ENCODE measurements at places on chromosomes 16 and 17. TPM values are rescaled to one million over a fixed set of nuclear protein-coding genes. Genes with fewer than 3 reads are reported as not detected.
A peak's percentile ranks its signal among the peaks of the same experiment; 100 is the strongest.

DNA sequence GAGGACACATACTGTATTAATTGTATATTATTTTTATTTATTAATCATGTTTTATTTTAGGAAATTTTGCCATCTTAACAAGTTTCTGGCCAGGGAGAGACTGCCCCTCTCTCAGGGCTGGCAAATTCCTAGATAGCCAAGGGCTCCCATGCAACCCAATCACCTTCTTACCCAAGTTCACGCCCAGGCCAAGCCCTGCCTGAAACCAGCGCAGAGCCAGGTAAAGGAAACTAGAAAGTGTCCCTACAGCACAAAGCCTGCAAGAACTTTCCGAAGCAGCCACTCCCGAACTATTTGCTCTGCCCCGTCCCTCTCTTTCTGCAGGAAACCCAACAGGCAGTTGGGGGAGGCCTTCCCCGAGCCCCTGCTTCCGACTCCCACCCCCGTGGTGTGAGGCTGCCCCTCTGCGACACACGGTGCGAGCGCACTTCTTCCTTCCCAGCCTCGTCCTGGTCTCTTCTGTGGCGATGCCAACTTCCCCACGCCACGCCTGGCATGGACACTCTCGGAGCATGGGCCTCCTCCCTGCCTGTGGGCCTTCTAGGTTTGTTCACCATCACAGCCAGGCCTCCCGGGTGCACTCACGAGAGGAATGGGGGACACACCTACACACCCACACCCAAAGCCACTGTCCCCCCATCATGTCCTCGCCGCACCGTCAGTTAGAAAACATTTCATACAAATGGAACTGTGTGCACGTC lies 100.4 kb downstream of the ZNF778 start:
- H3K27ac ChIP-seq = no peak overlapping the region
- H3K27me3 ChIP-seq = no peaks in the 10 kb centered on the region
- peaks cover 4% of the 10 kb centered on the region for H3K36me3 ChIP-seq
- no peak for DNase-seq
- peaks cover 4% of the 10 kb centered on the region for H3K4me1 ChIP-seq

- DNase-seq = no peak
- H3K36me3 ChIP-seq = no peaks in the 10 kb centered on the region
- H3K27me3 ChIP-seq = no peaks in the 10 kb centered on the region
- peaks cover 8% of the 10 kb centered on the region for H3K4me1 ChIP-seq
- H3K4me3 ChIP-seq = no peak overlapping the region
Observed at GRCh38 chr16:20669679-20670078, 27.8 kb downstream of the ACSM1 start.

- DNase-seq = no peak
- H3K27ac ChIP-seq = no peak overlapping the region
- H3K36me3 ChIP-seq = peaks cover 34% of the 10 kb centered on the region
- peaks cover 23% of the 10 kb centered on the region for H3K4me1 ChIP-seq
- H3K27me3 ChIP-seq = no peaks in the 10 kb centered on the region
- no peak overlapping the region for H3K4me3 ChIP-seq
Observed at GRCh38 chr17:77218902-77219301, 78.1 kb downstream of the SEC14L1 start.

DNA sequence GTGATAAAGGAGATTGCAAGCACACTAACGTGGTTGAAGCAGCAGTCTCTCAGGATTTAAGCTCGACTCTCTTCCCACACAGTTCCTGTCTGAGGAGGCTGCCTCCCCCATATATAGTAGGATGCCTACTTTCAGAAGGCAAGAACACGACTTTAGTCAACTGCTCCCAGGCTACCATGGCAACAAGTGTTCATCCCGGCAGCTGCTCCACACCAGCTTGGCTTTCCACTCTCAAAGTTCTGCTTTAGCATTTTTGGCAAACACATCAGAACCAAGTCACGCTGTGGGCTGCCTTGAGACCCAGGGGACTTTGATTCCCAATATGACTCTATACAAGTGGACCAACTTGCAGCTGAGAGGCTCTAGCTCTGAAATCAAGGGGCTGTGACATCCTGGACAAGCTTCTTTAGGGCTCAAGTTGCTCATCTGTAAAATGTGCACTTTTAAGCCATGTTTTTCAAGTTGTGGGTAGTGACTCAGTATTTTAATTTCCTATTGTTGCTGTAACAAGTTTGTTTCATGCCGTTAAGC lies 16.5 kb downstream of the ZP2 start:
- no peaks in the 10 kb centered on the region for H3K4me1 ChIP-seq
- H3K27me3 ChIP-seq = no peaks in the 10 kb centered on the region
- no peak for DNase-seq

GRCh38 chr17:29562615-29563014 lies 4.2 kb downstream of the ABHD15 start:
- no peaks in the 10 kb centered on the region for H3K27me3 ChIP-seq
- no peak overlapping the region for H3K27ac ChIP-seq
- no peaks in the 10 kb centered on the region for H3K36me3 ChIP-seq

DNA sequence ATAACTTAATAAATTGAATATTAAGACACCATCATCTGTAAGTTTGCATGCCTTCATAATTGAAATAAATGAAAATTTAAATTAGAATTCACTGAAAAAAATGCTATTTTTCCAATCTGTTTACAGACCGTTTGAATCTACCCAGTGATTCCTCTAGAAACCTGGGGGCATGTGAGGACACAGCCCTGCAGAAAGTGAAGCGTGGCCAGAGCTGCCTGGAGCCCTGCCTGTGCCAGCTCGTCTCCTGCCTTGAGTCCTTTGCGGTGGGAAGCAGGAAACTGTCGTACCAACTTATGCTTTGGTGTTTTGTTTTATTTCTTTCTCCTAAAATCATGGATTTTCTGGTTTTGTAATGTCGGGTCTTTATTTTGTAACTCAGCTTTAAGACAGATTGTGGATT lies 67.8 kb upstream of the FA2H start:
- H3K36me3 ChIP-seq = no peaks in the 10 kb centered on the region
- H3K4me1 ChIP-seq = no peaks in the 10 kb centered on the region
- no peaks in the 10 kb centered on the region for H3K27me3 ChIP-seq
- no peak overlapping the region for H3K4me3 ChIP-seq
- no peak overlapping the region for H3K27ac ChIP-seq

DNA sequence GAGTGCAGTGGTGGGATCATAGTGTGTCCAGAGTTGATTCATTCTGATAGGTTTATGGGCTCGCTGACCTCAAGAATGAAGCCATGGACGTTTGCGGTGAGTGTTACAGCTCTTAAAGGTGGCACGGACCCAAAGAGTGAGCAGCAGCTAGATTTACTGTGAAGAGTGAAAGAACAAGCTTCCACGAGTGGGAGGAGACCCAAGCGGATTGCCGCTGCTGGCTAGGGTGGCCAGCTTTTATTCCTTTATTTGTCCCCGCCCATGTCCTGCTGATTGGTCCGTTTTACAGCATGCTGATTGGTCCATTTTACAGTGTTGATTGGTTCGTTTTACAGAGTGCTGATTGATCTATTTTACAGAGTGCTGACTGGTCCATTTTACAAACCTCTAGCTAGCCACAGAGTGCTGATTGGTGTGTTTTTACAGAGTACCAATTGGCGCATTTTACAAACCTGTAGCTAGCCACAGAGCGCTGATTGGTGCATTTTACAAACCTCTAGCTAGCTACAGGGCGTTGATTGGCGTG lies 17.5 kb downstream of the CACNG4 start:
- no peak for DNase-seq
- peaks cover 19% of the 10 kb centered on the region for H3K4me1 ChIP-seq
- no peak overlapping the region for H3K27ac ChIP-seq
- H3K4me3 ChIP-seq = no peak overlapping the region

GRCh38 chr16:50677351-50677750 lies 3.8 kb downstream of the SNX20 start:
- no peaks in the 10 kb centered on the region for H3K4me1 ChIP-seq
- H3K27ac ChIP-seq = no peak overlapping the region
- H3K36me3 ChIP-seq = no peaks in the 10 kb centered on the region
- H3K27me3 ChIP-seq = peaks cover 7% of the 10 kb centered on the region
- DNase-seq = no peak

DNA sequence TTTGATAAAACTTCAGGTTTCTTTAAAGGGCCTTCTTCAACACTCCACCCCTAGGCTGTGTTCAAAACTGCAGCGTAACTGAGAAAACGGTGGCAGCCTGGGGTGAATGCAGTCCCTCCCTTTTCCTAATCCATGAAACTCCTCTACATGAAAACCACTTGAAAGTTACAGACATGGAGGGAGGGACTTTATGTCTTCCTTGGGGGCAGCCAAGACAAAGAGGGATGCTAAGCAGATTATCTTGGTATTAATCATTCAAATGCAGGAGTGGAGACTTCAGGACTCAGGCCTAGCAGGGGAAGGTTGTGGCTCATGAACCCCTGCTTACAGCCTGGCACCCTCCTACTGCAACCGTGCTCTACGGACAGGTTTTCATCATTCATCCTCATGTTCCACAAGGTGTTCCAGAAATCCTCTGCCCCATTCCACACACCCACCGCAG lies 46.8 kb downstream of the RNF112 start:
- no peak overlapping the region for H3K4me3 ChIP-seq
- H3K36me3 ChIP-seq = no peaks in the 10 kb centered on the region

DNA sequence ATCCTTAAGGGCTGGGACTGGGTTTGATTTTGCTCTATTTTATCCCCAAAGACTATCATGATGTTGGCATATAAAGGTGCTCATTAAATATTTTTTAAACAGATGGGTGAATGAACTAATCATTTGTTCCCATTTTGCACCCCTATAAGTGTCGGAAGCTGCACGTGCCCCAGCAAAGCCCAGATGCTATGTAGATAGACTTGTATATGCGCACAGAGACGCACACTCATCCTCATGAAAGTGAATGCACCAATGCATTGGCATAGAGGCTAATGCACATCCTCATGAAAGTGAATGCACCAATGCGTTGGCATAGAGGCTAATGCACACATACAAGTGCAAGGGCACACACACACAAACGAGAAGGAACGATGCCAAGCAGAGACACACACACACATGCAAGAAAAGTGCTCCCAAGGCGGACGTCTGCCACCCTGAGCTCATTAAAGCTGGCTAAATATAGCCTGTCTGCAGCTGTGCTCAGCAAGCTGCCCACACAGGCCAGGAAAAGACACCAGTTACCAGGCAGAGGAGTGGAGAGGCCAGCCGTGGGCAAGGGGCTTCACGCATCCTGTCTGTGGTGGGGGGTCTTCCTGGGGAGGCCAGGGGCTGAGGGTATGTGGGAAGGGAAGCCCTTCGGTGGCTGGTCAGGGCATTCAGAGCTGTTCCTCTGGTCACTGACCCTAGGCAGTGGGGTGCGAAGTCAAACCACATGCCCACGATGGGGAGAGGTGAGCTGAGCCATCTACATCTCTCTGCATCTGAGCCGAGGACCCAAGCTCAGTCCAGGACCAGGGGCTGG lies 52.6 kb downstream of the PIMREG start:
- H3K27ac ChIP-seq = no peak overlapping the region
- H3K27me3 ChIP-seq = no peaks in the 10 kb centered on the region
- no peaks in the 10 kb centered on the region for H3K4me1 ChIP-seq
- no peaks in the 10 kb centered on the region for H3K36me3 ChIP-seq
- no peak for DNase-seq

DNA sequence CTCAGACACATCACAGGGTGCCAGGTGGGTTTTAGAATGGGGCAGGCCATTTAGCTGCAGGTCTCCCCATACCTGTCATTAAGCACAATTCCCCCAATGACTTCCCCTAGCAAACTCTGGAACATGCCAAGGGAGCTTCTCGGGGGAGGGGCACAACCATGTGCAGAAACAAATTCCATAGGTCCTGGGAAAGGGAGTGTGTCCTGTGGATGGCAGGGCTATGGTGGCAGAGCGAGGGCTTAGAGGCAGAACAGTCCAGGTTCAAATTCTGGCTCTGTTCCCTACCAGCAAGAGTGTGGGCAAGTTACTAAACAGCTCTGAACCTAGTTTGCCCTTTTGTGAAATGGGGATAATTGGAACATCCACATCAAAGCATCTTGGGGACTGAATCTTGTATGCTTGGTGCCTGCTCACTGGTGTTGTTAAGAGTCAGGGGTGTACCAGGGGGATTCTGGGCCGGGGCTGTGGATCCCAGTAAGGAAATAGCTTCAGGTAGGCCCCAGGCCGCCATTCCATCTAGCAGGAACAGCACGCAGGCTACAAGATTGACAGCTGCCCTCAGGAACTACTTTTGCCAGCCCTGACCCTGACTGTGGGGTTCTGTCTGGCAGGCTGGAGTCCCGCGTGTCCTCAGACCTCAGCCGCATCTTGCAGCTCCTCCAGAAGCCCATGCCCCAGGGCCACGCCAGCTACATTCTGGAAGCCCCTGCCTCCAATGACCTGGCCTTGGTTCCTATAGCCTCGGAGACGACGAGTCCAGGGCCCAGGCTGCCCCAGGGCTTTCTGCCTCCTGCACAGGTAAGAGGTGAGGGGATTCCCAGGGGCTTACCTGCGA lies 5.6 kb upstream of the DCAF7 start:
- H3K36me3 ChIP-seq = no peaks in the 10 kb centered on the region
- no peak for DNase-seq
- H3K4me1 ChIP-seq = no peaks in the 10 kb centered on the region
- H3K27me3 ChIP-seq = no peaks in the 10 kb centered on the region

DNA sequence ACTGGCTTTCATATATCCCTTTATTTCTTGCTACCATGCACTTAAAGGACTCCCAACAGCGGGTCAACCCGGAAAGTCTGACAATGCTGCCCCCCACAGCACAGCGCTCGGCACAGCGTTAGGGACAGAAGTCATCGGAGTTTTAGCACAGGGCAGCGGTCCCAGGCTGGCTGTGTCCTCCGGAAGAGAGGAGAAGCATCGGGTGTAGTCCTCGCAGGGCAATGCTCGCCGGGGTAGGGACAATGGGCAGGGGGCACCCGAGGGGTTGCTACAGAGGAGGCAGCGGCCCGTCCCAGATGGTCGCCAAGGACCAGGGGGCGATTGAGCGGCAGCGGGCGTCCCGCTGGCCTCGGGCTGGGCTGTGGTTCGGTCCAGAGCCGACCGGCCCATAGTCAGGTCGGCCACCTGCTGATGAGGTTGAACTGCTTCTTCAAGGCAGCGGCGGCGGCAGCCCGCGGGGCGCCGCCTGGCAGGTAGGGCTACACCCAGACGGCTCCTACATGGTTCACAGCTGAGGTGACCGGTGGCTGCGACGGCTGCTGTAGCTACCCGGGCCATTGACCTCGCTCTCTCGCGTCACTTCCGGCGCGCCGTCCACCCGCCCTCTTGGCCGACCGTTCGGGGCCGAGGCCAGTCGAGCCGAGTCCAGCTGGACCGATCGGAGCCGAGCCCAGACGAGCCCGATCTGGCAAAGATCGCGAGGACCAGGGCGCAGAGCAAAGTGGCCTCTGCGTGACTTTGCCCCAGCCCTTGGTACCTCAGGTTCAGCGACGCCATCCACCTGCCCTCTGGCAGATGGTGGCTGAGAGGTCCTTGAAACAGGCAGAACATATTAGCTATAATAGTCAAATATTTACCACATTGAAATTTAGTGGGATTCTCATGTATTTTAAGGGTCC lies 4.7 kb upstream of the LCMT1 start:
- H3K27ac ChIP-seq = peak overlapping the region; percentile 93
- H3K27me3 ChIP-seq = no peaks in the 10 kb centered on the region
- no peaks in the 10 kb centered on the region for H3K36me3 ChIP-seq
- DNase-seq = peak; percentile 98
- no peaks in the 10 kb centered on the region for H3K4me1 ChIP-seq

The SCARF1 gene
- total RNA-seq = 8.6 TPM

The NR1D1 gene
- total RNA-seq = 8.3 TPM

The HS3ST2 gene
- total RNA-seq = 1.6 TPM

The NAGLU gene
- total RNA-seq = 22.1 TPM

Data from right atrium auricular region (tissue), 2 donors.